GM23248 (cell line): ENCODE measurements at places on chromosomes 2 and 18.
A peak's percentile ranks its signal among the peaks of the same experiment; 100 is the strongest.

DNA sequence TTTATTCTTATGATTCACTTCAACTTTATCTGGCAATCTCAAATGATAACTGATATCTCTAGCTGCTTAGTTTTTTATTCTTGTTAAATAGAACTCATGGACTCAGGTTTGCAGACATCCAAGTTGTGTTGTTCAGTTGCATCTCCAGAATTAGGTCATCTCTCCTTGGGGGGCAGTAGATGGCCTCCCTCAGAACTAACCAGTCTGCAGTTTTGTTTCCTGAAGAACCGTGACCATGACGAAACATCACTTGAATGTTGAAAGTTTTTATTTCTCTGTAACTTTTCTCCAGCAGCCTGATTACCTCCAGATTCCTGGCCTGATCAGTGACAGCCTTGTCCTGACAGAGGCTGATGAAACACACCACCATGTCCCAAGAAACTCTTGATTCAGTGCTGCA lies 321.5 kb downstream of the GALNT13 start:
- no peak overlapping the region for H3K27ac ChIP-seq
- no peak for DNase-seq
- H3K27me3 ChIP-seq, result no peaks in the 10 kb centered on the region

DNA sequence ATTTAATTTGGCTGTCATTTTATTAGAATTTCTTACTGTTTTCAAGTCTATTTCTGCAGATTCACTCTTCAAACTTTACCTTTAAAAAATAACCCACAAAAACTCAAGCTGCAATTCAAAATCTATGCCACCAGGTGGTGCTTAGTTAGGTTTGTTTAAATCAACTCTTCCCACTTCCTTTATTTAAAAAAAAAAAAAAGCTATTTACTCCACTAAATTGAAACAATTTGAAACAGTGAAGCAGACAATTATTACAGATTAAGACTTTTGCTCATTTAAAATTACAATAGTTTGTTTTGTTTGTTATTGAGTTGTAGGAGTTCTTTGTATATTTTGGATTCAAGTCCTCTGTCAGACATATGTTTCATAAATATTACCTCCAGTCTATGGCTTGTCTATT lies 300.0 kb downstream of the PDE11A start:
- H3K27me3 ChIP-seq, result peaks cover 28% of the 10 kb centered on the region
- peak; percentile 54 for DNase-seq
- no peaks in the 10 kb centered on the region for H3K4me1 ChIP-seq
- H3K27ac ChIP-seq, result no peak overlapping the region

GRCh38 chr18:34637094-34637801 lies 72.8 kb upstream of the DTNA start:
- no peaks in the 10 kb centered on the region for H3K27me3 ChIP-seq
- no peaks in the 10 kb centered on the region for H3K4me1 ChIP-seq
- H3K4me3 ChIP-seq, result no peak overlapping the region

- H3K4me3 ChIP-seq, result peak within 1 kb of the TSS; percentile 44
- H3K27me3 ChIP-seq, result peaks cover 37% of the 10 kb centered on the region
- no peaks in the 10 kb centered on the region for H3K36me3 ChIP-seq
- H3K27ac ChIP-seq, result no peak within 1 kb of the TSS
- peak; percentile 45 for DNase-seq
- H3K4me1 ChIP-seq, result no peaks in the 10 kb centered on the region
Measured at GRCh38 chr2:96116424-96116878, at the start of gene ADRA2B. ADRA2B (minus strand) TSS chr2:96116571; CDS start chr2:96116149, 422 bp downstream.

DNA sequence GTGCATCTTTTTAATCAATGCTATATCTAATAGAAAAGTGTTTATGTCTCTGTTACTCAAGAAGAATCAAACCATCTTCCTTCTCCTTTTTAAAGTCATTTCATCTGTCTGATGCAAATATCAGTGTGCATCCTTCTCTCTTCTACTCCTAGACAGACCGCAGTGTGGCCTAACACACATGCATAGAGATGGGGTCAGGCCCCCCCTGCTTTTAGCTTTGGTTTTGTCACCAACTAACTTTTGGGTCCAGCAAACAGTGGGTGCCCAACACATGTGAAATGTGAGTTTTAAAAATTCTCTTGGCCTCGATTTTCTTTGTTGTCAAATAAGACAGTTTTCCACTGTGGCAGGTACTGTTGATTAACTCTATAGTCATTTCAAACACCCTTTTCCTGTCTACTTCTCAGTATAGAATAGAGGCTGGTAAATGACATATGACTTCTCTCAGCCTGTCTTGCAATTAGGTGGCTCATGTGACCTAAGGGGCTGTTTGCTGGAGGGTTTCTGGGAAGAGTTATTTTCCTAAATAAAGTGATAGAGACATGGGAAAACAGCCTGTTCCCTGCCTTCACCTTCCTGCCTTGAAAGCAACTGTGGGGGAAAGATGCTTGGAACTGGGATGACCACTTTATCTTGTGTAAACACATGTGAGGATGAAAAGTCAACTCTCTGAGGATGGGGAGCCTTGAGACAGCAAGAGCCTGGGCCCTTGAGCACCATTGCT lies 65.7 kb upstream of the DARS1 start:
- H3K4me3 ChIP-seq, result no peak overlapping the region
- no peak for DNase-seq
- H3K27me3 ChIP-seq, result no peaks in the 10 kb centered on the region
- no peak overlapping the region for H3K27ac ChIP-seq
- H3K4me1 ChIP-seq, result no peaks in the 10 kb centered on the region

DNA sequence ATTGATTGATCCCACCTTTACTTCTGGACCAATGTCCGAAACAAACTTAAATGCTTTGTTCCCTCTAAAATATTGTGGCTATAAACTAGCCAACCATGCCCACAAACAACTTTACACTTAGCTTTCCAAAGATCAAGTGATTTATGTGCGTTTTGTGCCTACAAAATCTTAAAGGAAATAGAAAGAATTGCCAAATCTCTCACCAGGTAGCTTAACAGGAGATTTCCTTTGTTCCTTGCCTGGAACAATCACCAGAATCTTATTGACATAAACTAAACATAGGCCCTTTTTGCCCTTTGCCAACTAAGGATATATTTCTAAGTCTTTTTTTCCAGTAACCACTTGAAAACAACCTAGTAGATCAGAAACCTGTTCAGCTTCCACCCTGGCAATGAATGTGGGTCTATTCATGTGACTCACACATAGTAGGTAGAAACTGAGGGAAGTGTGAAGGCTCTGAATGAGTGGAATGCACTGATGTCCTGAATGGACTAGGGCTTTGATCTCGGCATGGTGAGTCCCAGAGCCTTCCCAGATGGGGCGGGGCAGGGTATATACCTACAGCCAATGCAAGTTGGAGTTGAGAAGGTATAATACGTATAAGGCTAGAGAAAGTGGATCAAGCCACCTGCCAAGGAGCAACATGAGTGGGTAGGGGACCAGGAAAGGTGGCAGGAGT lies 94.6 kb upstream of the PPP1CB start:
- peaks cover 7% of the 10 kb centered on the region for H3K4me1 ChIP-seq
- H3K27ac ChIP-seq, result no peak overlapping the region
- H3K36me3 ChIP-seq, result no peaks in the 10 kb centered on the region
- H3K4me3 ChIP-seq, result no peak overlapping the region
- no peaks in the 10 kb centered on the region for H3K27me3 ChIP-seq

- H3K27ac ChIP-seq, result peak overlapping the region; percentile 62
- peaks cover 17% of the 10 kb centered on the region for H3K36me3 ChIP-seq
- DNase-seq, result peak; percentile 52
Measured at GRCh38 chr18:57621246-57621604, 411 bp downstream of the NARS1 start.

- H3K4me3 ChIP-seq, result no peak overlapping the region
- no peaks in the 10 kb centered on the region for H3K27me3 ChIP-seq
- DNase-seq, result no peak
- no peaks in the 10 kb centered on the region for H3K36me3 ChIP-seq
- H3K27ac ChIP-seq, result no peak overlapping the region
Measured at GRCh38 chr18:79459946-79460480, 64.3 kb downstream of the NFATC1 start.

GRCh38 chr2:200199005-200199404 lies 107.5 kb upstream of the SPATS2L start:
- H3K4me3 ChIP-seq, result no peak overlapping the region
- no peak overlapping the region for H3K27ac ChIP-seq
- DNase-seq, result no peak
- no peaks in the 10 kb centered on the region for H3K36me3 ChIP-seq
- no peaks in the 10 kb centered on the region for H3K4me1 ChIP-seq
- H3K27me3 ChIP-seq, result peaks cover 12% of the 10 kb centered on the region

- H3K4me1 ChIP-seq, result no peaks in the 10 kb centered on the region
- peaks cover 6% of the 10 kb centered on the region for H3K27me3 ChIP-seq
- DNase-seq, result peak; percentile 32
- H3K4me3 ChIP-seq, result no peak overlapping the region
- H3K27ac ChIP-seq, result no peak overlapping the region
Measured at GRCh38 chr2:121099329-121100290, 185.4 kb downstream of the TFCP2L1 start.

GRCh38 chr18:27301615-27302378 lies 116.7 kb upstream of the CHST9 start:
- H3K4me1 ChIP-seq, result no peaks in the 10 kb centered on the region
- no peaks in the 10 kb centered on the region for H3K27me3 ChIP-seq
- DNase-seq, result no peak
- no peak overlapping the region for H3K27ac ChIP-seq

DNA sequence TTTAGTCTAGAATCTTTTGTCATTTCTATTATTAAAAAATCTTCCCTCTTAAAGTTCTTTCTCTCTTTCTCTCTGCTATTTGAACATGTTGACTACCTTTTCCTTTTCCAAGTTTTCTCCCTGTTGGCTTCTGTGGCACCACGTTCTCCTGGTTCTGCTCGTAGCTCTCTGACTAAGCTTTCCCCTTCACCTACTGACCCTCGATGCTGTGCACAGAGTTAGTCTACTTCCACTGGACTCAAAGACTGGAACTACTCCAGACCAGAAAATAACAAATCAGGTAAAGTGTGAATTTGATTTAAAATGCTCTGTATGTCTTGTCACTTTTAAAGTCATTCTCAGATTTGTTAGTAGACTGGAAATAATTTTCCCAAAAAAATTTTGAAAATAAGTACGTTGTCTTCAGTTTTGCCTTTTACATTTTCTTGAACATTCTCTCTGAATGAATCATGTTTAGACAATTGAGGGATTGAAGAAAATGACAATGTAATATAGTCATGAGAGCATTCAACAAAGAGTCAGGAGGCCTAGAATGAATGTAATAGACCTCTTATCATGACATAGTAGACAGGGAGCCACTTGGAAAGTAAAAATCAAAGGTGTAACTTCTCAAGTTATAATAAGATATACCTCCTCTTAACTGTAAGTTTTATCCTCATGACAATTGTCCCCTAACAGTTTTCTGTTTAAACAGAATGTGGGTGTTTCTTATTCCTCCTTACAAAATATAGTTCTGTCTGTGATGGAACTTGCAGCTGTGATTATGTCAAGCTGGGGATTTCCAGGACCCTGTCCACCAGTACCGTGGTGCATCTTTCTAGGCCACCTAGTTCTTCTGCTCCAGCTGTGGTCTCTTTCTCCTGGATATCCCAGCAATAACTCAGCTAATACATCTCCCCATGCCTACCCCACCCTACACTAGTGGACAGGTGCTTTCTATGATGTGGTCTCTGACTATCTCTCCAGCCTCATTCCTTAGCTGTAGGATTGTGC lies 25.5 kb downstream of the ITPRID2 start:
- no peaks in the 10 kb centered on the region for H3K27me3 ChIP-seq
- H3K4me3 ChIP-seq, result no peak overlapping the region
- peaks cover 11% of the 10 kb centered on the region for H3K4me1 ChIP-seq
- peaks cover 85% of the 10 kb centered on the region for H3K36me3 ChIP-seq

- peaks cover 17% of the 10 kb centered on the region for H3K4me1 ChIP-seq
- no peak for DNase-seq
- no peaks in the 10 kb centered on the region for H3K27me3 ChIP-seq
Measured at GRCh38 chr2:215868846-215869543, 144.4 kb downstream of the MREG start.

- no peak overlapping the region; the same call in 1 of the 2 replicates for H3K4me3 ChIP-seq
- DNase-seq, result peak; percentile 90
- peak overlapping the region; percentile 88 for H3K27ac ChIP-seq
- no peaks in the 10 kb centered on the region for H3K27me3 ChIP-seq
- H3K36me3 ChIP-seq, result no peaks in the 10 kb centered on the region
Measured at GRCh38 chr2:120596990-120597594, 138.6 kb upstream of the GLI2 start.

DNA sequence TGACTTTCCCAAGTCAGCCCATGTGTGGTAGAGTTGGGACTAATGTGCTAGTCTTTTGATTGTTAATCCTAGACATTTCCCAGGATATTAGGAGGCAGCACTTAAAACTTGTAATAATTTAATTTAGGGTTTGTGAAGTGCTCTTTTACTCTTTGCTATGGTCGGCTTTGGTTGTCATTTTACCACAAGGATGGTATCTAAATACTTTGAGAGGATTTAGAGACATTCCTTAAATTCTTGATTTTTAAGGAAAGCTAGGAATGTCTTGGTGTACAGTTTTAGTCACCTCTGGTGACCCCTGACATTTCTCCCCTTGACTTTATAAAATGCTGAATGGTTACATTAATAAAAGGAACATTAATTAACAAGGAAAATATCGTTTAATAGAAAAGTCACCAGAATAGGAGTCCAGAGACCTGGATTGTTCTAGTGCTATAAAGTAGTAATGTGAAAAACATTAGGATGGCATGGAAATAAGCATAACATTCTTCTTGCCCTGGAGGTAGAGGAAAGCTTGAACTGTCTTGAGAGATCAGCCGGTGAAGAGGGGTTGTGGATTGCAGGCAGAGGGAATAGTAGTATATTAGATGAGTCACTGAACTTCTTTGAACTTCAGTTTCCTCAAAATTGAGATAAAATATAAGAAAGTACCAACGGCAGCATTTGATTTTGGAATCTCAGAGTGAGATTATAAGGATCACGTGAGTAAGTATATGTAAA lies 209.2 kb downstream of the MCFD2 start:
- H3K27ac ChIP-seq, result peak overlapping the region; percentile 36
- DNase-seq, result peak; percentile 54
- peak overlapping the region; percentile 93 for H3K4me3 ChIP-seq
- peaks cover 94% of the 10 kb centered on the region for H3K4me1 ChIP-seq
- no peaks in the 10 kb centered on the region for H3K27me3 ChIP-seq
- H3K36me3 ChIP-seq, result 0 out of 2 replicates have a peak, but pooled peaks cover 9% of the 10 kb centered on the region

DNA sequence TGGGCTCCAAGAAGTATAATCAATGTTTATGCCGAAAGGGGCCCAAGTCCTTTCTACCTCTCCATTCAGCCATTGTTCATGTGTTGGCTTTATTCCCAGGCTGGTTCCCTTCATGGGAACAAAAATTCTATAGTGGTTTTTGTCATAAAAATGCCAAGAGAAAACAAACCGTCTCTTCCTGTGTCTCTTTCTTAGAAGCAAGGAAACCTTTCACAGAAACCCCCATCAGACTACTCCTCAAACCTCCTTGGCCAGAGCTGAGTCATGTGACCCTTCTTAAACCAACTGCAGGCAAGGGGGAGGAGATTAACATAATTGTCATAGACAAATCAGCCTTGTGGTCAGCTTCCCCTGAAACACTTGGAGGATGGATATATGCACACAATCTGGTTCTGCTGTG lies 75.1 kb upstream of the TANK start:
- no peaks in the 10 kb centered on the region for H3K36me3 ChIP-seq
- no peaks in the 10 kb centered on the region for H3K27me3 ChIP-seq
- H3K4me3 ChIP-seq, result no peak overlapping the region
- no peaks in the 10 kb centered on the region for H3K4me1 ChIP-seq
- no peak overlapping the region for H3K27ac ChIP-seq
- no peak for DNase-seq
